ENCODE measurements at places on chromosomes 1 and 21.

DNA sequence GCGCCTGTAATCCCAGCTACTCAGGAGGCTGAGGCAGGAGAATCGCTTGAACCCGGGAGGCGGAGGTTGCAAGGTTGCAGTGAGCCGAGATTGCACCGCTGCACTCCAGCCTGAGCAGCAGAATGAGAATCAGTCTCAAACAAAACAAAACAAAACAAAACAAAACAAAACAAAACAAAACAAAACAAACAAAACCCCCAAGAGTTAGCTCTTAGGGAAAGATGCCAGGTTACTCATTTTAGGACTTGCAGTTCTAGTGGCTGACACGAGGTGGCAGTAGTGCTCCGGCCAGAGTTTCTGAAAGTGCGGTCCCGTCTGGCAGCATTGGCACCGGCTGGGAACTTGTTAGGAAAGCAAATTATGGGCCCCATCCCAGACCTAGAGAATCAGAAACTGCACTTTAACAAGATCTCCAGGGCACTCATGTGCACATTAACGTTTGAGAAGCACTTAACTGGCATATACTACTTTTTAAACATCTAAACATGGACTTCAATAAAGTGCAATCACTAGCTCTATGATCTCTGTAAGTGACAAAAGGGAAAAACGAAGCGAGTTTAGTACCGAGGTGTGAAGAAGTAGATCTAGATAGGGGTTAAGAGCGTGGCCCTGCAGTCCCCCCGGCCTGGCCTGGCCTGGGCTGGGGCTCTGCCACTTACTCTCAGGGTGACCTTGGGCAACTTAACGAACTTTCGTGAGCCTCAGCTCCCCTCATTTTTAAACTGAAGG is 41.9 kb upstream of the TNFRSF1B start:
- peak; percentile 65 for DNase-seq

DNA sequence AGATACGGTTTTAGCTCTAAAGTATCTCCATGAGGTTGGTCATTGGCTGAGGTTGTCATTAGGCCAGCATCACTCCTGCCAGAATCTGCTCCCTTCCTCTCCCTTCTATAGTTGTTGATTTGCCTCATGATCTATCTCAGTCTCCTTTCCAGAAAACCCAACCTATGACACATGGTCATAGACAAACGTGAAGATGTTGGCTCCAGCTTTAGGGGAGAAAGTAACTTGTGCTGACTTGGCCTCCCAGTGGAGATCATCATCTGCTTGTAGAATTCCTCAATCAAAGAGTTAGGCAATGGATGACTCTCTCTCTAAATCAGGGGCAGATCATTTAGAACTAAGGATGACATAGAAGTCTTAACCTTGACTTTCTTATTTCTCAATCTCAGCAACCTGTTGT is 894.4 kb downstream of the TTLL7 start:
- DNase-seq = no peak

DNA sequence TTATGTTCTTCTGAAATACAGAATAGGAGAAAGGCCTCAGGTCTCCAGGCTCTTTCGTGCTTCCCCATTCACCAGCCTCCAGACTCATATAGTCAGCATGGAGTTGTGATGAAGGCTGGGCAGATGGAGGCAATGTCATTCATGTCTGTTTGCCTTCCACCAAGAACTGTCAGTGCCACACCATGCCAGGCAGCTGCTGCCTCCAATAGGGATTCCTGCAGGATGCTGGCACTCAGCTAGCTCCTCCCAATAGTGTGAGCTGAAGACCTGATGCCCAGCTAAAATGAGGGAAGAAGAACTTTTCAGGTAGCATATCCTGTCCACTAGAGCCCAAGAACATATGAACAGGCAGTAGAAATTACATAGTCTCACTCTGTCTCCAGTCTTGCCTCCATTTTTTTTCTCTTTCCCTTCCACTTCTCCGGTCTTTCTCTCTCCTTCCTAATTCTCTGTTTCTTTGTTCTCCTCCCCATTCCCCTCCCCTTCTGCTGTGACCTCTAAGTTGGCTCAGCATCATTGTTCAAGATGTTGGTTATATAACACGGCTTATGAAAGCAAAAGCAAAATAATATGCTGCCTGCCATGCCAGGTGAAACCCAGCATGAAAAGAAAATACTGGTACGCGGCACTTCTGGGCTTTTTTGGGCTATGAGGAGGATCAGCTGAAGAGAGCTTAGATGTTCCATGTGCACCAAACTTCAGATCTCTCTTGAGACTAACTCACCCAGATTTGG is 17.3 kb downstream of the GLUL start:
- no peak for DNase-seq

DNA sequence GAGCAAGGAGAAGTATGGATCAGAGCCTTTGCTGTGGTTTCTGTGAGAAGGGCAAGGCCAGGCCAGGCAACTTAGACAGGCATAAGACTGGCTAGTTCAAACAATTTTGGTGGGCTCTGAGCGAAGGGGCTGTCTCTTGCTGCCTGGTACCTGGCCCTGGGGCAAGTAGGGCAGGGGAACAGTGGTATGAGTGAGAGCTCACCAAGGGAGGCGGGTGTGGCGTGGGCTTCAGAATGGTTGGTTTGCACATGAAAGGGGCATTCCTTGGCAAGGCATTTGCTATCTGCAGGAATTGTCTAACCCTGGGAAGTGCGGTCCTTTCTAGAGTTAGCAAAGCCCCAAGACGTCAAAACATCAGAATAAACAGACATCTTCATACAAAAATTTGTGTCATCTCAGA is 210.5 kb downstream of the CAMTA1 start:
- DNase-seq = no peak

DNA sequence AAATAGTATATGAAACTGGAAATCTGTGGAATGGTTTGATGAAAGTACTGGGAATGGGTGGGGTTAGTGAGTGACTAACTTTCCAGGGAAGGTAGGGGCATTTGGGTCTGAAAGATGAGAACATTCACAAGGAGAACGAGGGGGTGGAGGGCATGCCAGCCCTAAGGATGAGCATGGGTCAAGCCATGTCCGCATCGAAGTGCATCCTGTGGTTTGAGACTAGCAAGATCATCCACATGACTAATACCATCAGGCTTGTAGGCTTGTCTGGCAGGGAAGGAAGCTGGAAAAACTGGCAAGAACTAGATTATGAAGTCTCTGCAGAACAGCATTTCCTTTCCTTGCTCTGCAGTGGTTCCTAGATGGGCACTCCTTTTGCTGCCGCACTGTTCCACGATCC is 70.4 kb upstream of the UBE2U start:
- DNase-seq = no peak

DNA sequence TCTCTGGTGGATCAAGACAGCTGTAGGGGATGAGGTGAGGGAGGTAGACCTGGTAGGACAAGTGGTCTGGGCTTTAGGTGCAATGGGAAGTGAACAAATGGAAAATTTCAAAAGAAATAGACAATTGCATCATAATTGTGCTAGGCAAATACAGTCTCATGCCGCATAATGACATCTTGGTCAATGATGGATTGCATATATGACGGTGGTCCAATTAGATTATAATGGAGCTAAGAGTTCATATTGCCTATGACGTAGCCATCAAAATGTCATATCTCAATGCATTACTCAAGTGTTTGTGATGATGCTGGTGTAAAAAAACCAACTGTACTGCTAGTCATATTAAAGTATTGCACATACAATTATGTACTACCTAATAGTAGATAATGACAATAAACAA is 19.0 kb downstream of the KCNK2 start:
- DNase-seq = no peak
